ENCODE measurements at places on chromosomes 12 and 14.

- H3K4me3 ChIP-seq: no peak overlapping the region
- no peak overlapping the region for H3K27ac ChIP-seq
- H3K36me3 ChIP-seq: no peaks in the 10 kb centered on the region
- H3K27me3 ChIP-seq: no peaks in the 10 kb centered on the region
- no peaks in the 10 kb centered on the region for H3K4me1 ChIP-seq
Measured at GRCh38 chr12:2111826-2112225, 59.0 kb downstream of the CACNA1C start.

DNA sequence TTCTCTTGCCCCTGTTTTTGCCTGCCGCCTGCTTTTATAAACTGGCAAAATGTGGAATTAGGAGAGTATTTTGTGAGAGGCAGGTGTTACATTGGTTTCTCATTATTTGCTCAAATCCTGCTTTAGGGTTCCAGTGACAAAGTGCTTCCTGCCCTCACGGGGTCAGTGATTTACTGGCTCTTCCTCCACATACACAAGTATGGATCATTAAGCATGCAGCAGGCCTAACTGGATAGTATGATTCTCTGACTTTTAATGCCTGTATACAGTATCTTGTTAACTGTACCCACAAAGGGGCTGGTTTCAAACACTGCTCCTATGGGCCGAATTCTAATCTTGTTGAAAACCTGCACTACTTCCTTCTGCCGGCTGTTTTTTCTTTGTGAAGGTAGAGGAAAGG is 63.2 kb downstream of the PTCSC3 start:
- no peaks in the 10 kb centered on the region for H3K4me1 ChIP-seq
- no peak overlapping the region for H3K4me3 ChIP-seq
- H3K36me3 ChIP-seq: no peaks in the 10 kb centered on the region
- no peaks in the 10 kb centered on the region for H3K27me3 ChIP-seq
- no peak for DNase-seq

DNA sequence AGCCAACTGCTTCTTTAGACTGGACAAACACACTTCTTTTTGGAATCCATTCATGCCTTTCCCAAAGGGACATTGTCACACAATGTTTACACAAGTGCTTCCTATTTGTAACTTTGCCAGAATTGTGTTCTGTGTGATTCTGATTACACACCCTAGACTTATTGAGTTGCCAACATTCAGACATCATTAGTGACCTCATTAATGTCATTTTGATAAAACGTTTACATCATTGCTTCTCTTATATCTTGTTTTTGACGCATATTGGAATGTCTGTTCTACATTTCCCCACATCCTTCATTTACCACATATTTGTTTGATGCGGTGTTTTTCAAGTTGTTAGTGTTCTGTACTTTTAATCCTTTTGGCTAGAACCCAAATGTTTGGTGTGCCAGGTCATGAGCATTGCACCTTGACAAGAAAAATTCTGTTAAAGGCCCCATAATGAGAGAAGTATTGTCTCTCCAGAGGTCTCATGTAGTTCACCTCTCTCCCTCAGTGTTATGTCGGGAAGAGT is 305.5 kb downstream of the AEBP2 start:
- no peak for DNase-seq
- H3K27ac ChIP-seq: no peak overlapping the region
- no peak overlapping the region for H3K4me3 ChIP-seq
- no peaks in the 10 kb centered on the region for H3K27me3 ChIP-seq
- no peaks in the 10 kb centered on the region for H3K36me3 ChIP-seq
- H3K4me1 ChIP-seq: no peaks in the 10 kb centered on the region

GRCh38 chr12:102376181-102376747 is 104.1 kb downstream of the IGF1 start:
- no peaks in the 10 kb centered on the region for H3K27me3 ChIP-seq
- no peak for DNase-seq
- H3K36me3 ChIP-seq: no peaks in the 10 kb centered on the region
- no peaks in the 10 kb centered on the region for H3K4me1 ChIP-seq
